ENCODE measurements at places on chromosomes 2 and 18. TPM values are rescaled to one million over a fixed set of nuclear protein-coding genes. Genes with fewer than 3 reads are reported as not detected.
A peak's percentile ranks its signal among the peaks of the same experiment; 100 is the strongest.

Gene RAB27B
- polyA plus RNA-seq: 0.30 TPM

- no peak for DNase-seq
Observed at GRCh38 chr2:43302961-43303494, 76.6 kb upstream of the ZFP36L2 start.

Gene INHBB
- 0.90 TPM for polyA plus RNA-seq

Gene ABCG8
- polyA plus RNA-seq: 0.10 TPM

Gene MOGAT1
- 0.31 TPM for polyA plus RNA-seq

DNA sequence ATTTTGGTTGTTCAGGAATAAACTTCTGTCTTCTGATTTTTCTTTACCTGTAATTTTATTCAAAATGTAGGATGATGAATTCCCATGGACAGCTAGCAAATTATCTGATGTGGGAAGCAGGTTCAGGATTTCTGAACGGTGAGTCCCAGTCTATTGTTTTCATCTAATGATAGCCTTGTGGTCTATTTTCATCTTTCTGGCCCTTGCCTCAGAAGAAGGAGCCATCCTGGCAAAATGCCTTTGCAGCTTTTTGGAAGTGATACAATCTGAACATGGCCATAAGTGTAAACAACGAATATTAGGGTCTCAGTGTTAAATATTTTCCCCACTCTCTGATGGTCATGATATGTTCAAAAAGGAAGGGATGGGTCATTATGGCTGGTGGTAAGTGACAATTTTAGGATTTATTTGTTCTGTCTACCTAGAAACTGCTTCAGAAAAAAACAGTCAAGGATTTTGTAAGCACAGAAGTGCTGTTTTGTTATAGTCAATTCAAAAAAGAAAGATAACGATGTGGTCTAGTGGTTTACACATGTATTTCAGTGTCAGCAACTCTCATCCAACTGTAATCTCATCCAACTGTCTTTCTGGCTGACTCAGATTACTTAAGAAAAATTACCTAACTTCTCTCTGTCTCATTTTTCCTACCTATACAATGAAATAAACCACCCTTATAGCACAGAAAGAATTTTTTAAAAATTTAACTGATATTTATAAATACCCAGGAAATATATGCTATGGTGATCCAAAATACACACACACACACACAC lies 272.6 kb upstream of the ERBB4 start:
- DNase-seq: no peak

- no peak for DNase-seq
Observed at GRCh38 chr2:86044614-86045013, 61.1 kb downstream of the POLR1A start.

DNA sequence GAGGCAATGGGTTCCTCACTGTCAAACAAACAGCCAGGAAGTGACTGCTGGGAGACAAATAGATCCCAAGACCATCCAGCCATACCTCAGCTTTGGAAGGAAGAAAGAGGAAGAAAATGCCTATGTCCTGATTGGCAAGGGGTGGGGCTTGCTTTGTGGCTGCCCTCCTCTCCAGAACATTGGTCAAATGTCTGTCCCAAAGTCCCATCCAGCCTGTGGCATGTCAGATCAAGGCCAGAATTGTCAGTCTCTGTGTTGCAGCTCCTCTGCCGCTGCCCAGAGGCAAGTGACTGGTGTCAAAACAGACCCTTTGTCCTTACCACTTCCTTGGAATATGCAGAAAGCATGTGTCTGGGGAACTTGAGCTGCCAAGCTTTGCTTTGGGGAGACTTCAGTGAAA lies 63.0 kb upstream of the SMAD2 start:
- no peak for DNase-seq

- no peak for DNase-seq
Observed at GRCh38 chr2:10193851-10194820, 71.6 kb downstream of the RRM2 start.

DNA sequence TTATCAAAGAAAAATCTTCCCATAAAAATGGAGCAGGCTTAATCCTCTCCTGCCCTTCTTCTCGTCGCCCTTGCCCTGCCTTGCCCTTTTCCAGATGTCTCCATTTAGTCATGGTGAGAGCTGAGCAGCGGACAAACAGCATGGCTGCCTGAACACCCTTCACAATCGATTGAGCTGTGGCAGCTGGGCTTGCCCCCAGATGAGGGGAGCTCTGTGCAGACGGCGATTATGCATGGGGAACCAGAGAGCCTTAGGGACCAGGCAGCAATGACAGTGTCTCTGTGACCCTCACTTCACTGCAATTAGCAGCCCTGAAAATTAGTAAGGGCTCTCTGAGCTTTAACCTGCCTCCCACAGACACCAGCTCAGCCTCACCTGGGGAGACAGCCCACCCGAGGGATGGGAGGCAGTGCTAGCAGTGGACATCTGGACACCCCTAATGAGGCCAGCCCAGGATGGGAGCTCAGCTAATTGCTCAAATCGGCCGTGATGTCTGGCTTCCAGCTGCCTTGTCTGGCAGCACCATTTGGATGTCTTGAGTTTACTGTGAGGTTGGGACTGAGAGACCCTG lies 365.7 kb downstream of the TNS1 start:
- DNase-seq: no peak

Gene ANKRD62
- polyA plus RNA-seq: not detected

GRCh38 chr2:66539452-66539851 lies 104.5 kb downstream of the MEIS1 start:
- DNase-seq: no peak

DNA sequence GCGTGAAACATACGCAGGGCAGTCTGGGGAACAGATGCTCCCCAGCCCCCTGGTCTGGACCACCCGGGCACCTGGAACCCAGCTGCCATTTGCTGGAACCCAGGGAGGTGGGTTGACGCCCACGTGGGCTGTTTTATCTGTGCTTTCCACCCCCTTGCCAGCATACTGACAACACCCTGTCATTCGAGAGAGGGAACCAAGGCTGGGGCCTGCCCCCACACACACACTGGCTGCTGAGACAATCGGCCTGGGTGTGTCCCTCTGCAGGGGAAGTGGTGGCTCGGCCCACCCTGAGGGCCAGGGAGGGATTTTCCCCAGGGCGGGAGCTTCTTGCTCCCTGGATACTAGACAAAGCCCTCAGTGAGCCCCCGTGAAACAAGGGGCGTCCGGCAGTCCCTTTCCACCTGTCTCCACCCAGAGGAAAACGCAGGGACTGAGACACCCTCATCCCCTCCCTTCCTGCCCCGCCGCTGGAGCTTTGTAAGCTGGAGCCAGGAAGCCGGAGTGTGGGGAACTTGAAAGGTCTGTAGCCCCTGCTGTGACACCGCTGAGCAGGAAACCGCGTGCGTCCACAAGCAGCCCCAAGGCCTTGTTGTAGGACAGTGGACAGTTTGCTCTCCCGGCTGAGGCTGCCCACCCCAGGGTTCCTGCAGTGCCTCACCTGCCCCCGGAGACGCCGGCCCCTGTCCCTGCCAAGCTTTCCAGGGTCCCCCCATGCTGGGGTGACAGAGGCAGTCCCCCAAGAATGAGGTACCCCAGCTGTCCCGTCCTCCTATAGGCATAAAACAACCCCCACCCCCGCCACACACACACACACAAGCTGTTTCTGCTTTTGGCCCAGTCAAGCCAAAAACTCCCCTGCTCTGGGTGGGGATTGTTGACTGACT lies 14.1 kb upstream of the KLF11 start:
- DNase-seq: no peak

GRCh38 chr2:222142027-222142426 lies 156.8 kb downstream of the PAX3 start:
- DNase-seq: no peak

Gene MARS2
- 3.9 TPM for polyA plus RNA-seq

Gene ALPP
- not detected for polyA plus RNA-seq

Gene TFCP2L1
- 0.22 TPM for polyA plus RNA-seq

Gene MPHOSPH10
- polyA plus RNA-seq: 27.3 TPM

GRCh38 chr2:103123516-103123915 lies 361.7 kb downstream of the TMEM182 start:
- no peak for DNase-seq

DNA sequence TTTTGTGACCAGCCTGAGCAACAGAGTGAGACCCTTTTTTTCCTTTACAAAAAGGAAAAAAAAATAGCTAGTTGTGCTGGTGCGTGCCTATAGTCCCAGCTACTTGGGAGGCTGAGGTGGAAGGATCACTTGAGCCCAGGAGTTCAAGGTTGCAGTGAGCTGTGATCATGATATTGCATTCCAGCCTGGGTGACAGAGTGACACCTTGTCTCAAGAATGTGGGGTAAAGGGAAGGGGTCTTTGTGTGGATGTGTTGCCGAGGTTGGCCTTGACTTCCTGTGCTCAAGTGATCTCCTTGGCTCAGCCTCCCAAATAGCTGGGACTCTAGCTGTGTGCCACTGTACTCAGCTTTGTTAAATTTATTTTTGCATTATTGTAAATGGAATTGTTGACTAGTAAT lies 120.6 kb downstream of the ZNF407 start:
- DNase-seq: no peak

- peak; percentile 25 for DNase-seq
Observed at GRCh38 chr2:227415538-227416424, 28.0 kb upstream of the SCYGR1 start.

DNA sequence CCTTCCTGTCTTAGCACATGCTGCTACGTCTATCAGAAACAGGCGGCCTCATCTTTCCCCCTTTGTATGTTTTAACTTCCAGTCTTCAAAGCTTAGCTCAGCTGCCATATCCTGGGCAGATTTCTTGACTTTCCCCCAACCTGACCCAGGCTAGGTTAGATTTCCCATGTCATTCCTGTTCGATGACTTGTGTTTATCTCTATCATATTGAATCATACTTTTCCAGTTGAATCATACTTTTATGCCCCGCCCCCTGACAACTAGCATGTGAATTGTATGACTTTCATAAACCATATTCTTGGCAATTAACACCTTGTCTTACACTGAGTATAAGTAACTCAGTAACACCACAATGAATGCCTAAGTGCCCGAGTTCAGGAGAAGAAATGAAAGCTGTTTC lies 128.3 kb downstream of the CYRIA start:
- DNase-seq: no peak

DNA sequence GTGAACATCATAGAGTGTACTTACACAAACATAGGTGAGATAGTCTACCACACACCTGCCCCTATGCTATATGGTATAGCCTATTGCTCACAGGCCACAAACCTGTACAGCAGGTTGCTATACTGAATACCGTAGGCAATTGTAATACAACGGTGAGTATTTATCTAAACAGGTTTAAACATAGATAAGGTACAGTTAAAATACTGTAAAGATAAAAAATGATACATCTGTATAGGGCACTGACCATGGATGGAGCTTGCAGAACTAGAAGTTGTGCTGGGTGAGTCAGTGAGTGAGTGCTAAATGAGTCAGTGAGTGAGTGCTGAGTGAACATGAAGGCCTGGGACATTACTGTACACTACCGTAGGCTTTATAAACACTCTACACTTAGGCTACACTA lies 267.0 kb upstream of the HS6ST1 start:
- DNase-seq: no peak

GRCh38 chr2:160994141-160995002 lies 165.9 kb upstream of the TANK start:
- DNase-seq: peak; percentile 87
